ENCODE measurements at places on chromosomes 1 and 21. TPM values are rescaled to one million over a fixed set of nuclear protein-coding genes. Genes with fewer than 3 reads are reported as not detected.

The UBE2U gene
- total RNA-seq: not detected

The REN gene
- total RNA-seq: 0.54 TPM

GRCh38 chr1:204074274-204075138, 1.6 kb downstream of the SOX13 start:
- H3K27ac ChIP-seq: peak overlapping the region; percentile 34
- no peaks in the 10 kb centered on the region for H3K36me3 ChIP-seq
- peaks cover 12% of the 10 kb centered on the region for H3K4me1 ChIP-seq
- H3K27me3 ChIP-seq: peaks cover 1% of the 10 kb centered on the region
- DNase-seq: peak; percentile 52

DNA sequence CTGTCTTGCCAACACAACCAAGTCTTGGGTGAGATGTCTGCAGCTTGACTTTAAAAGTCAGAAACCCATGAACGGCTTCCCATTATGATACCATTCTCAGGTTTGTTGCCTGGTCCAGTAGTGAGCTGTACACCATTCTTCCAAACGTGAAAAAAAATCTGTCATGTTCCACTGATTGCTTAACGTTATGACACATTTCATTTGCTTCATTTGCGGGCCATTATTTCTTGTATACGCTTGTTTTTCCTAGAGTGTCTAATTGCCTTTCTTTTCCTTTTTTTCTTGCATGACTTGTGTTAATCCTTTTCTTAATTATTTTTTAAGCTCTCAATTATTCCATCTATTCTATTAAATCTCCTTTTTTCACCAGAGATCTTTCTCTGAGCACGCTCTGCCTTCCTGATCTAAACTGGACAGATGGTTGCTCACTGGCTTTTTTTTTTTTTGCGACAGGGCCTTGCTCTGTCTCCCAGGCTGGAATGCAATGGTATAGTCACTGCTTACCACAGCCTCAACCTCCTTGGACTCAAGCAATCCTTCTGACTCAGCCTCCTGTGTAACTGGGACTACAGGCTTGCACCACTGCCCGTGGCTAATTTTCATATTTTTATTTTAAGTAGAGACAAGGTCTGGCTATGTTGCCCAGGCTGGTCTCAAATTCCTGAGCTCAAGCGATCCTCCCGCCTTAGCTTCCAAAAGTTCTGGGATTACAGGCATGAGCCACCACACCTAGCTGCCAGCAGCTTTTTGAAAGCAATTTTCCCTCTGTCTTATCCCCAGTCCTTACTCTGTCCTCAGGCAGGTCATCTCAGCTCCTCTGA, 31.7 kb upstream of the CAMTA1 start:
- H3K27ac ChIP-seq: no peak overlapping the region
- H3K4me3 ChIP-seq: no peak overlapping the region
- no peaks in the 10 kb centered on the region for H3K36me3 ChIP-seq

DNA sequence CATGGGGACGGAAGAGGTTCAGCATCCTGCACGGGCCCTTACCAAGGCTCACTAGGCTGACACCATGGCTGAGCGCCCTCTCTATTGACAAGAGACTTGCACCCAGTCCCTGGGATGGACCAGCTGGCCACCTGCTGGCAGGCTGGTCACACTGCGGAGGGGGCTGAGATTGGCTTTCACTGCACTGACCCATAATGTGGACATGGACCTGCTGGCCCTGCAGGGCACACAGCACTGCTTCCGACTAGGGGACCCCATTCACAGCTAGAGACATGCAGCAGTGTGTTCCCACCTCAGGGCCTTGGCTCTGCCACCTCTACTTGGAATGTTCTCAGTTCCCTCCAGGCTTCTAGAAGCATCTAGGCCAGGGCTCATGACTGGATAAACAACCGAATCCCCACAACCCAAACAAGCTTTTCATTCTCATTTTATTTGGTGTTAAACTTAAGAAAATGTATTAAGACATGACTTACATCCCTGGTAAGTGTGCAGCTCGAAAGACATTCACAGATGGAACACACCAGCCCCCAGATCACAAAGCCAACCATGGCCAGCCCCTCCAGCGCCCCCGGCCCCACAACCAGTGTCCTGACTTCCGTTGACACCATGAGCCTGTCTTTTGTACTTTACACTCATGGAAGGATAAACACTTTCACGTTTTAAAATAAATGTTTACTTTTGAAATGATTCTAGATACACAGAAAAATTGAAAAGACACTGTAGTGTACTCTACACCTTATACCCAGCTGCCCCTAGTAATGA, 9.3 kb upstream of the SRARP start:
- H3K4me3 ChIP-seq: no peak overlapping the region
- H3K36me3 ChIP-seq: no peaks in the 10 kb centered on the region
- peaks cover 13% of the 10 kb centered on the region for H3K27me3 ChIP-seq
- no peak overlapping the region for H3K27ac ChIP-seq
- peak; percentile 56 for DNase-seq
- H3K4me1 ChIP-seq: peaks cover 2% of the 10 kb centered on the region

DNA sequence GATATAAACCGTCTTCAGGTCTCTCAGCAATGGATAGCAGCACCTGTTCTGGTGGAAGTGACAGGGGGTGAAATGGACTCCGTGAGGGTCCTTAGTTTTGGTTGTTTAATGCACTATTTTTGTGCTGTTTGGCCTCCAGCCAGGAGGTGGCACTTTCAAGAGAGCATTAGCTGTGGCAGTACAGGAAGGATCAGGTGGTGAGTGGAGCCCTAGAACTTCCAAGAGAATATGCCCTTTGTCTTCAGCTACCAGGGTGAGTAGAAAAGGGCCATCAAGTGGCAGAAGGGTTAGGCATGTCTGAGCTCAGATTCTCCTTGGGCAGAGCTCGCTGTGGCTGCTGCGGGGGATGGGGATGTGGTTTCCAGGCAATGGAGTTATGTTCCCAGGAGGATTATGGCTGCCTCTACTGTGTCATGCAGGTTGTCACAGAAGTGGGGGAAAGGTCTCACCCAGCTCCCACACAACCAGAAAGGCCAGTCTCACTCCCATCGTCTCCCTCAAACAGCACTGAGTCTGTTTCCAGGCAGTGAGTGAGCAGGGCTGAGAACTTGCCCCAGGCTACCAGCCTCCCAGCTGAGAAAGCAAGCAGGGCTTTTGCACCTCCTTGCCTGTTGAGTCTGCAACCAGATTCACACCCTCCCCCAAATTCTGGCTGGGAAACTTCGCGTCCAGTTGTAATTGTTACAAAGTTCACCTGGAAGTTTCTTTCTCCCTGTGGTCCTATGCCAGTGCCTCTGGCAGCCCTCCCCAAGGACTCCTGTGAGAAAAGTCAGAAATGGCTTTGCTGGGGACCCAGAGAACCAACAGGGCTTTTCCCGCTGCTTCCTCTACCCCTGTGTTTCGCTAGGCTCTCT, 39.1 kb upstream of the TTLL7 start:
- DNase-seq: no peak
- no peak overlapping the region for H3K27ac ChIP-seq
- H3K36me3 ChIP-seq: no peaks in the 10 kb centered on the region
- H3K4me1 ChIP-seq: no peaks in the 10 kb centered on the region
- no peak overlapping the region for H3K4me3 ChIP-seq

The UMODL1 gene
- total RNA-seq: not detected

- no peaks in the 10 kb centered on the region for H3K27me3 ChIP-seq
- H3K36me3 ChIP-seq: no peaks in the 10 kb centered on the region
- peak overlapping the region; percentile 21 for H3K4me3 ChIP-seq
- H3K4me1 ChIP-seq: peaks cover 3% of the 10 kb centered on the region
- H3K27ac ChIP-seq: peak overlapping the region; percentile 100
These were observed 49.1 kb upstream of the C1orf146 start for GRCh38 chr1:92168657-92169056.

- no peaks in the 10 kb centered on the region for H3K4me1 ChIP-seq
- H3K27me3 ChIP-seq: no peaks in the 10 kb centered on the region
- H3K4me3 ChIP-seq: no peak overlapping the region
- H3K36me3 ChIP-seq: no peaks in the 10 kb centered on the region
These were observed 17.2 kb upstream of the ZNF669 start for GRCh38 chr1:247121382-247121781.

The SERTAD4 gene
- total RNA-seq: under 0.01 TPM

The LGR6 gene
- total RNA-seq: not detected

The GLIS1 gene
- total RNA-seq: 0.28 TPM

GRCh38 chr1:115112496-115113375, 23.4 kb upstream of the TSPAN2 start:
- no peaks in the 10 kb centered on the region for H3K36me3 ChIP-seq
- peaks cover 8% of the 10 kb centered on the region for H3K4me1 ChIP-seq
- DNase-seq: no peak
- no peak overlapping the region for H3K27ac ChIP-seq

The CXADR gene
- total RNA-seq: 0.83 TPM

DNA sequence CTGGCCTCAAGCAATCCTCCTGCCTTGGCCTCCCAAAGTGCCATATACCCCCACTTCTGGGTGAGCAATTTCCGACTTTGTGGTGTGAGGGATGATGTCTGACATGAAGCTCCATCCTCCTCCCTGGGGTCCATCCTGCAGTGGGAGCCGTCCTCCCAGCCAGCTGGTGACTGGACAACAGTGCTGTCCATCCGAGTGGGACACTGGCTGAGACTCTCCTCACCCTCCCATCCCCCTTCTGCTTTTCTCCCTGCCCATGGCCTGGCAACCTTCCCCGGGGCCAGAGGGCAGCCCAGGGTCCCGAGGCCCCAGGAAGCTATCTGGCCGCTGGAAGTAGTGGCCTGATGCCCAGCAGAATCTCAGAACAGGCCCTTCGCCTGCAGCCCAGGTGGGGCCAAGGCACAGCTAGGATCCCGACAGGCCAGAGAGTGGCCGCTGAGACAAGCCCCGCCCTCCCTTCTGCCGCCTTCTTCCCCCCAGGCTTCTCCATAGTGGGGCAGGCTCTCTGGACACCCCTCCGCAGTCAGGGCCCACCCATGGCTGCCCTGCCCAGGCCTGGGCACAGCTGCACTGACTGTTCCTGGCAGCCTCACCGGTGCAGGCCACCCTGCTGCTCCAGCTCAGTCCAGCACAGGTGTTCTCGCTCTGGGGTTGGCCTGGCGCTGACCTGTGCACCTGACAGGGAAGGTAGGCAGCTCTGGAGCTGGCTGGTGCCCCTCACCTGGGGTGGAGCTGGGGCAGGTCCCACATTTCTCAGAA, 8.4 kb upstream of the FAAP20 start:
- no peak overlapping the region for H3K27ac ChIP-seq
- no peaks in the 10 kb centered on the region for H3K27me3 ChIP-seq
- H3K4me3 ChIP-seq: no peak overlapping the region
- H3K36me3 ChIP-seq: no peaks in the 10 kb centered on the region
- no peak for DNase-seq

The TUT4 gene
- 28.6 TPM for total RNA-seq

DNA sequence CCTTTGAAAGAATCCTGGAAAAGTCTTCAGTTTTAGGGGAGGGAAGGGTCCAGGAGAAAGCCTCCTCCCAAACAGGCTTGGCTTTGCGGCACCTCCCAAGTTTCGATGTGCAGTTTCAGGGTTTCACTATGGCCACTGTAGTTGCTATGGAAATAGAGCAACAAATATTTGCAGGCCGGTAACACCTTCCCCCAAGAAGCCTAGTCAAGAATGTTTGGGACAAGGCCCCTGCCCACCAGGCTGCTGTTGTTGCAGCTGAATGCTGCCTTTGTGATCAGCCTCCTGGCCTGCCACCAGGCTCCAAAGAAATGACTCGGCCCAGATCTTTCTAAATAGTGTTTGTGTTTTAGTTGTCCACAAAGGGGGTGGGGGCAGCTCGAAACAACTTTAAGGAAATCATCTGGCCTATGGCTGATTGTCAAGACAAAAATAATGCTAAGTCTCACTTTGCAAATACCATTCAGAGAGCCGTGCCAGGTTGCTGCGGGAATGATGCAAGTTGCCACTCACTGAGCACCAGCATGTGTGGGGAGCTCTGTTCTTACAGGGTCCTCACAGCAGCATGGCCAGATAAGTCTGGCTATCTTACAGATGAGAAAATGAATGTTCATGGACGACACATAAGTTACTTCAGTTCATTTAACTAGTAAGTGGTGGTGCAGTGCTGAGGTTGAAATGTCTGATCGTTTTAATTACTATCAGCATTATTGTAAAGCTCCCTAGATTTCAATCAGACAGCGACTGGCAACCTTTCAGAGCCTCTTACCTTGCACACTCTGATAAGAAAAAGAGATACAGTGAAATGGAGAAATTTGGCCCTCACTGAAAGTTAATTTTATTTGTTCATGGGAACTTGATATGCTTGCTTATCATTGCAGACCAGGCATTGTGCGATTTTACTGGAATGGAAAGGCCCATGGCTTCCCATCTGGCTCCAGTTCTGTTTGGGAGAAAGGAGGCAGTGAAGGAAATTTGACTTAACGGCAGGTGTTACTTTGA, 91.2 kb upstream of the JUN start:
- H3K27me3 ChIP-seq: no peaks in the 10 kb centered on the region
- H3K27ac ChIP-seq: peak overlapping the region; percentile 2

GRCh38 chr1:66528580-66528979, 5.4 kb upstream of the SGIP1 start:
- DNase-seq: no peak
- no peaks in the 10 kb centered on the region for H3K27me3 ChIP-seq

GRCh38 chr1:225612287-225612686, 40.6 kb downstream of the ENAH start:
- H3K4me3 ChIP-seq: no peak overlapping the region
- peaks cover 11% of the 10 kb centered on the region for H3K4me1 ChIP-seq
- no peaks in the 10 kb centered on the region for H3K36me3 ChIP-seq
- no peak overlapping the region for H3K27ac ChIP-seq
- H3K27me3 ChIP-seq: no peaks in the 10 kb centered on the region

DNA sequence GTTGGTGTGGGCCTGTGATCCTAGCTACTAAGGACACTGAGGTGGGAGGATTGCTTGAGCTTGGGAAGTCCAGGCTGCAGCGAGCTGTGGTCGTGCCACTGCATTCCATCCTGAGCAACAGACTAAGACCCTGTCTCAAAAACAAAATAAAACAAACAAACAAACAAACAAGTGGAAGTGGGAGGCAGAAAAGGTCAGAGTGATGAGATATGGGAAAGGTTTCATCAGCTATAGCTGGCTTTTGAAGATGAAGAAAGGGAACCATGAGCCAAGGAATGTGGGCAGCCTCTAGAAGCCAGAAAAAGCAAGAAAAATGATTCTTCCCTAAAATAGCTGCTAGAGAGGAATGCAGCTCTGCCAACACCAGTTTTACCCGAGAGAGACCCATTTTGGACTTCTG, 10.6 kb upstream of the NUCKS1 start:
- H3K4me3 ChIP-seq: no peak overlapping the region
- no peaks in the 10 kb centered on the region for H3K36me3 ChIP-seq
- H3K4me1 ChIP-seq: no peaks in the 10 kb centered on the region
- no peak overlapping the region for H3K27ac ChIP-seq
- no peak for DNase-seq

DNA sequence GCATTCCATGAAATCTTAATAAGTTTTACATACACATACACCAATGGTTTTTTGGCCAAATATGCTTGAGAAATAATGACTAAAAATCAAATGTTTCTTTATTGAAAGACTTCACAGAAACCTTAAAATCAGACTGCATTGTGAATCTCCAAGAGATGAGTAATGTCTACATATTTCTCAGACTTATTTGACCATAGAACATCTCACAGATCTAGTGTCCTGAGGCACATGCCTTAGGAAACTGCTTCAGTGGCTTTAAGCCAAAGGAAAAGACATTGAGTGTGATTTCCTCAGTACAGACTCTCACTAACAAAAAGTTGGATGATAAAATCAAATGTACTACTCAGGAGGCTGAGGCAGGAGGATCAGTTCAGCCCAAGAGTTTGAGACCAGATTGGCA, 6.2 kb upstream of the C1orf105 start:
- no peaks in the 10 kb centered on the region for H3K4me1 ChIP-seq
- no peaks in the 10 kb centered on the region for H3K27me3 ChIP-seq
- H3K4me3 ChIP-seq: no peak overlapping the region
- H3K36me3 ChIP-seq: no peaks in the 10 kb centered on the region
- DNase-seq: peak; percentile 57

The CTSK gene
- 7.7 TPM for total RNA-seq

Measured in IMR-90 (cell line).